ENCODE measurements at places on chromosomes 13 and 19.

DNA sequence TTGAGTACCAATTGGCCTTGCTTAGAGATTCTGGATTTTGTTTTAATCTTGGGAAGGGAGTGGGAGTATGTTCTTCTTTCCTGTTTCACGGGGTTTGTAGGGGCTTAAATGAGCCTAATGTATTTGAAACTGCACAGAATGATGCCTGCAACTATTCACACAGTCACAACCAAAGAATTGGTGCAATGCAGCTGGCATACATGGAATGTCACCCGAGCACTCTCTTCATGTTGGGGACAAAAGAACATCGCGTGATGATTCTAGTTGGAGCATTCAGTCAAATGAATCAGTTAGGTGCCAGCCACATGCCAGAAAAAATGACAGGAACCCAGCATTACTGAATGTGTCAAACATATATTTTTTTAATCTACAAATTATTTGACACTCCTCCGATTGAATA, 22.1 kb downstream of the STARD13 start:
- DNase-seq: no peak

DNA sequence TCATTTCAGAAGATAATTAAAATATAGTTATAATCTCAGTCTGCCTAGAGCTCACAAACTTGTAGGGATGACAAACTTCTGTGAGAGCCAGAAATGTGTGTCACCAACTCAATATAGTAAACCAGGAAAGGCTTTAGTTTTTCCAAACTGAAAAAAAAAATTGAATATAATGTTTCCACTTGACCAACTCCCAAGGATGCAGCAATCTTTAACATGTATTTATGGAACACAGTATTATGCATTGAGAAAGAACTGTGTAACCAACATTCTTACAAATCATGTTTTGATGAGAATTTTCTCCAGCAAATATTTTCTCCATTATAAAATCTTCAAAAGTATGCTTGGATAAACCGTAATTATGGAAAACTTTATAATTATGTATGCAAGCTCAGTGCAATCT, 50.1 kb upstream of the KLF12 start:
- DNase-seq: no peak

GRCh38 chr13:97124915-97125809, 97.0 kb upstream of the MBNL2 start:
- peak; percentile 78 for DNase-seq

DNA sequence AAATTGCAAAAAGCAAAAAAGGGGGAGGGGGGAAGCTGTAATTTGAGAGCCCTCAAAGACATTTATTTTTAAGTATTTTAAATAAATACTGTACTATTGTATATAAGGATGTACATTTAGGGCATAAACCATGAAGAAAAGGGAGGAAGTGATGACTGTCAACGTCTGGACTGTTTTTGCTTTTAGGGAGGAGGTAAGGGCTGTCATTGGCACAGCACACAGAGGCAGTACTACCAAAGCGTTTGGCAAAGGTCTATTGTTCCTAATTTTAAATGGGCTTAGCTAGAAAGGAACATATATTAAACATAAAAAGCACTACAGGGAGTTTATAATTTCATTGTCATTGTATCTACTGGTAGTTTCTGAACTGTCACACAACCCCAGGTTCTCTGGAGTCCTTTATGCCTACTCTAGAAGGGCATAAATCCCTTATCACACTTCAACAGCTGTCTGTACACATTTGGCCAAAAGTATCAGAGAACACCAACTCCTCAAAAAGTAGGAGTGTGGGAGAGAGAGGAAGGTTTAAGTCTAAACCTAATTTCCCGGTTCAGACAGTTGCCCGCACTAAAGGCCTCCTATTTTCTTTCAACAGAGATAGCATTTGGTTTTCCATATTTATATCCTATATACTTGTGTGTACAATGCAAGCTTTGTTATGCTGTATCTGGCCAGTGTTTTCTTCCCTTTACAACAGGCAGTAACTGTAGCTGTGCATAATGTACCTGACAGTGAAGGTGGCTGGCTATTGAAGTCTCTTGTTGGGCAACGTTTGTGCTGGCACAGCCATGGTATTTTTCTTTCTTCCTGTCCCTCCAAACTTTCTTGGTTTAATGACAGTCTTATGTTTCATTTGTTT, 406.2 kb downstream of the KLF5 start:
- DNase-seq: no peak

- no peak for DNase-seq
Measured at GRCh38 chr19:38028913-38029510, 122.0 kb downstream of the SIPA1L3 start.

GRCh38 chr13:30847650-30848307, 58.3 kb upstream of the MEDAG start:
- peak; percentile 98 for DNase-seq

All from non-pigmented ciliary epithelial cell (primary cell).